ENCODE measurements at places on chromosomes 7 and 10.
A peak's percentile ranks its signal among the peaks of the same experiment; 100 is the strongest.

GRCh38 chr10:75180592-75180991 lies 30.0 kb upstream of the VDAC2 start:
- no peak for DNase-seq

DNA sequence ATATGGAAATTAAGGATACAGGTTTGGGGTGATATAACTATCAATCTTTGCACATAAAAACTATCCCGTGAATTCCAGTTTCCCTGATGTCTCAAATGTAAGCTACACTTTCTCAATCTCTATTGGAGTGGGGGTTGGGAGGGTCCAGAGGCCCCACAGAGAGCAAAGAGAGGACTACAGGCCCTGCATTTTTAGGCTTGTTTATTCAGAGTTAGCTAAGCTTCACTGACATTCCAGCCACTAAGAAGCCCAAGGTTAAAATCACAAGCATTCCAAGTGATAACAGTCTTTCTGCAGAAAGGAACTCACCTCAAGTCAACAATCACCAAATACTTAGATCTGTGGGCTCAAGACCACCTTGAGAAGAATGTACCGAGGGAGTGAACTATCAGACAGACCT lies 31.6 kb upstream of the LAMB1 start:
- DNase-seq = no peak

DNA sequence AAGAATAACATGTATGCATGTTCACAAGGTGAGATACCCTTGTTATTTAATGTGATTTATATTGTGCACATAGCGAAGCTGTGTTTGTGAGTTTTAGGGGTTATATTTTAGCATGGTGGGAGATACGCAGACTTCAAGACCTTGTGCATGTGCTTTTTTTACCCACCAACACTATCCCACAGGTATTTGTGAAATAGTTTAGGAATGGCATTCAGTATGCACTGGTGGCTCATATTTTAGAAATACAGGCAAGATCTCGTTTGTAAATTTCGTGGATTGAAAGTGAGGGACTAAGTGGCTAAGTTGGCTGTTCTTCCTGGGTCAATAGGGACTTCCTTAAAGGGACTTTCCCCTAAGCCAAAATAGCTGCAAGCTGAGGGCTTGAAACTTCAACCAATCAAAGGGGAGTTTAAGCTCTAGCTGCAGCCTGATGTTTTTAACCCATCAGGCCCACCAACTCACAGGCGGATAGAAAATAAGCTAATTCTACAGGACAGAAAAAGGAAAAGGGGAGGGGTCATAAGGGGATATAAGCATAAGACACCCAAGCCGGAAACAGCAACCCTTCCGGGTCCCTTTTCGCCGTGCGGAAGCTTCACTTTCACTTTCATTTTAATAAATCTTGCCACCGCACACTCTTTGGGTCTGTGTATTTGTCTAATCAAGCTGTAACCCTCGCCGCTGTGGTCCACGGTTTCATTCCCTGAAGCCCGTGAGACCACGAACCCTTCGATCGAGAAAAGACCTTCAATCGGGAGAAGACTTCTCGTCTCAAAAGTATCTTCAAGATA lies 291.0 kb downstream of the GPR158 start:
- DNase-seq = no peak

DNA sequence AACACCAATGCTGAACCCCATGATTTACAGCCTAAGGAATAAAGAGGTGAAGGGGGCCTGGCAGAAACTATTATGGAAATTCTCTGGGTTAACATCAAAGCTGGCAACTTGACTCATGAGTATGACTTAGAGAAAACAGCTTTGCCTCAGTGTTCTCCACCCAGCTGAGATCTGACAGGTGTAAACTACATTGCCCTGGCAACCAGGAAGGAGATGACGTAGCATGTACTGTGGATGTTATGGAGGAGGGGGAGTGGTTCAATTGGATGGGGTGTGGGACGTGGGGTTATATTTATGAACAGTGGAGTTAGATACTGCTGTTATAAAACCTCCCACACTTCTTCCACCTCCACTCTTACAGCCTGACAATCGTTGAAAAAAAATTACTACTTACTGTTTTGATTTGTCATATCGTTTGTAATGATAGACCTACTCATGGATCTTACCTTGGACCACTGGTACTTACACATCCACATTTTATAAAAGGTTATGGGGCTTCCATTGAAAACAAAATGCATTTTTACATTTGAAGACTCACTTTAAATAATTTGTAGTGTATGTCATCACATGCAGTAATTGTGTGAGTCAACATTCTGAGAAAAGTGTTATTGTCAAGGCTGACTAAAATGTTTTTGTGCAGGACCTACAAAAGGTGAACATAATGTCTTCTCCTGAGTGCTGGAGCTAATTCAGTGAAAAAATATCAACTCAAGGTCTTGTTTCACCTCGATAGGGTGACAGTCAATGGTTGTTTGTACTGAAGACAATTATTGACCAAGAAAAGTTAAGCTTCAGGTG lies 6.4 kb downstream of the OR2F1 start:
- no peak for DNase-seq

DNA sequence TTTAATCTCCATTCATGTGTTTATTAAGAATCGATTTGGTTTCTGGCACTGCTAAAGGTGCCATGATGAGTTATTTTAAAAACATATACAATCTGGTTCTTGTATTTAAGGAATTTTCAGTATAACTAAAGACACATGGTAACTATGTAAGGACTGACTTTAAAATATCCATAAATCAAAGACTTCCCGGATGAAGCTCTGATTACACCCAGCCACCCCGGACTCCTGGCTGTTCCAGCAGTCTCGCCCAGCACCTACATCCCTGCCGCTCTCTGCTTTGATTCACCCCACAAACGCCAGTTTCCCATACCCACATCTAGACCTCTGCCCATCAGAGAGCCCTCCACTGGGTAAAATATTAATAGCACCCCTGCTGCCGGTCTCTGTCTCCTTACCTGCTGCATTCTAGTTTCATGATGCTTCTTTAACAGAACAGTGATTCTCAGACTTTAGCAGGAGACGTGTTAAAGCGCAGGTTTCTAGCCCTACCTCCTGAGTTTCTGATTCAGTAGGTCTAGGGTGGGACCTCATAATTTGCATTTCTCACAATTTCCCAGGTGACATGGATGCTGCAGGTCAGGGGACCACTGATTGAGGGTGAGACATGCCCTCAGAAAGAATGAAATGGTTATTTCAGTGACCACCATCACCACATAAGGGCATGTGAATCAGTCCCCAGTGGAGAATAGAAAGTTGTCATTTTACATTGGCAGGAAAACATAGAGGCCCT lies 185.7 kb downstream of the KIAA1217 start:
- no peak for DNase-seq

DNA sequence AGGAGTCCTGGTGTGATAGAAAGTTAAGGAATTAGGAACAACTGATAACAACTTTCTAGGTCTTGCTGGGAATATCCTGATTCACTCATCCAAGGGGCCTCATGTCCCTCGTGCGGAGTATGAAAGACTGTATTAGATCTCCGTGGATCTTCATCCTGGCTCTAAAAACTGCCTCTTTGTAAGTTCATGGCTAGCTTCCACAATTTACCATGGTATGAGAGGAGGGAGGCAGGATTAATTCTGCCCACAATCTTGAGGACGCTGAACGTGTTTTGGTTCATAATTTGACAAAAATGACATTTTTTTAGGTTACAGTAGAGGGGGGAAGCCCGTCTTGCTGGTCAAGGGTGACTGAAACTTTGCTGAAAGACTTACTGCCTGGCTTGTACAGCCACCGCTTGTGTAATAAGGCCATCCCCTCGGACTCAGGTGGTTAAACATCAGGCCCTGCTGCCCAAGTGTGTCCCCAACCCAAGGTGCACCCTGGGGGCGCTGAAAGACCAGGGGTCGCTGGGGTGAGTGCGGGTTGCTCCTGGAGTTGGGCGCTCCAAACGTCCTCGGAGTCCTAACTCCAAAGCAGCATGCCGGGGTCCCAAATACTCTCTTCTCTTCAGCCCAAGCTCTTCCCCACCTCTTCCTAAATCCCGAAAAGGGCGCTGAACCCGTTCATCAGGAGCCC lies 733 bp downstream of the HIBADH start:
- peak; percentile 23 for DNase-seq

DNA sequence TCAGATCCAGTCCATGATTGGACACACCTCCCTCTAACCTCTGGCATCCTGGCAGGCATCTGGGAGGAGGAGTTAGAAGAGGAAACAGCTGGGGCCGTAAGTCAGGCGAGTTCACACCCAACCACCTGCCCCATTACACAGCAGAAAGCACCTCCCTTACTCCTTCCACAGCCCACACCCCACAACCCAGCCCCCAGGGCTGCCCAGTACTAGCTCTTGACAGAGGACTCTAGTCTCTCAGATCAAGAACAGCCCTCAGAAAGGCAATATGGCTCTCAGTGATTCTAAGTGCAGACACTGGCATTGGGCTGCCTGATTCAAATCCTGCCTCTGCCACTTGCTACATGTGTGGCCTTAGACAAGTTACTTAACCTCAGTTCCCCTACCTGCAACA lies 34.1 kb downstream of the KCNMA1 start:
- no peak for DNase-seq

GRCh38 chr10:78953113-78953798 lies 115.5 kb upstream of the ZMIZ1 start:
- no peak for DNase-seq

- DNase-seq = no peak
Observed at GRCh38 chr7:2022737-2023250, 210.0 kb downstream of the MAD1L1 start.

DNA sequence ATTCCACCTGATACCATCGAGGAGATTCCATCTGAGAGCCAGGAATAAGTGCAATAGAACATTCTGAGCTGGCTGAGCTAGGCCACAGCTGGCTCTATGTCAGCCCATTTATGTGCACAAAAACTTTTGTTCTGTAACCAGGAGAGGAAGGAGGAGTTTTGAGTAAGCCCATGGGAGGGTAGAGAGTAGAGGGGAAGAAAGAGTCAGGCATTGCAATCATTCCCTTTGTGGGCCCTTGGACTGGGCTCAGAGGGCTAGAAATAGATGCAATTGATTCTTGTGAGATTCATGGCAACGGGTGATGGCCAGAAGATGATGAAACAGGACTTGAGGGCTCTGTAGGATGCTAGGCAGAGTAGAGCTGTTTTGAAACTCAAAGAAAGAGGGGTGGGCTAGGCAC lies 104.6 kb upstream of the KIF5B start:
- DNase-seq = no peak

DNA sequence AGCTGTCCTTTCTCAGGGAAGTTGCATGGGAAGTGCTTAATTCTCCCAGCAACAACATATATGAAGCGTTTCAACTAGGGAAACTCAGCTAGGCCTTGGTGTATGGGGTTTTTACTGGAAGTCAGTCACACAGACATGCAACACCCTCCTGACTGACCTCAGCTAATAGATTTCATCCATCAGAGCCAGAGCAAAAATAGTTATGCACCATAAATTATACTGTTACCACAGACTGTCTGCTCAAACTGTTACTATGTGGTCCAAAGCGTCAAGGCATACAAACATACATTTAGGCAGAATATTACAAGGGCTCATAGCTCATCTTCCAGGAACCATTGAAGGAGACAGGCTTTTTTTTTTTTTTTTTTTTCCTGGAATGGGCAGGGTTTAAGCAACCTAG lies 417.9 kb downstream of the ANKRD7 start:
- no peak for DNase-seq

GRCh38 chr7:134120405-134120804 lies 6.7 kb upstream of the LRGUK start:
- DNase-seq = no peak

DNA sequence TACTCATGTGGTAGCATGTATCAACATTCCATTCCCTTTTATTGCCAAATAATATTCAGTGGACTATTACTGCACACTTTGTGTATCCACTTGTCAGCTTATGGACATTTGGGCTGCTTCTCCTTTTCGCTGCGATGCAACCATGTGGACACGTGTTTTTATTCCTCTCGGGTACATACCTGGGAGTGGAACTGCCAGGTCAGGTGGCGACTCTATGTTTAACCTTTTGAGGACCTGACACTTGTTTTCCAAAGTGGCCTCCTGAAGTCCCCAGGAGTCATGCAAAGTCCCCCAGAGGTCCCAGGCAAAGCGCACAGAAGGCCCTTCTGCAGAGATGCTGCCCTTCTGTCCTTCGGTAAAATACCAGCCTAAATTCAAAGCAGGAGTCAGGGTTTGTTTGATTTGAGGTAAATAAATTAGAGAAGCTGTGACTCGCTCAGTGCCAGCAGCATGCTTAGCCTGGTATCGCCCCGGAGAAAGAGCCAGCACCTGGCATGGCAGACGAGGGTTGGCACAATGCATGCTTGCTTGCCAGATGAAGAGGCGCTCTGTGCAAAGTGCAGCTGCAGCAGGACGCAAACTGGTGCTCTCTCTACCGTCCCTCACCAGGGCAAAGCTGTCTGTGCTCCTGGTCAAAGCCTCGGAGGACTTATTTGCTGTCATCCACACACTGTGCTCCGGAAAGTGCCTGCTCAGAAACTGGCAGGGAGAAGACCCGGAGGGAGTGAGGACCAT lies 37.8 kb downstream of the HIPK2 start:
- peak; percentile 77 for DNase-seq

- DNase-seq = no peak
Observed at GRCh38 chr7:16918288-16918895, 36.6 kb upstream of the AGR3 start.

GRCh38 chr10:110357252-110357780 lies 52.6 kb upstream of the SMNDC1 start:
- DNase-seq = no peak

GRCh38 chr7:818031-818699 lies 14.1 kb upstream of the SUN1 start:
- no peak for DNase-seq

- DNase-seq = no peak
Observed at GRCh38 chr10:106310596-106310995, 853.9 kb downstream of the SORCS1 start.

GRCh38 chr7:50696810-50697582 lies 85.7 kb downstream of the GRB10 start:
- no peak for DNase-seq

DNA sequence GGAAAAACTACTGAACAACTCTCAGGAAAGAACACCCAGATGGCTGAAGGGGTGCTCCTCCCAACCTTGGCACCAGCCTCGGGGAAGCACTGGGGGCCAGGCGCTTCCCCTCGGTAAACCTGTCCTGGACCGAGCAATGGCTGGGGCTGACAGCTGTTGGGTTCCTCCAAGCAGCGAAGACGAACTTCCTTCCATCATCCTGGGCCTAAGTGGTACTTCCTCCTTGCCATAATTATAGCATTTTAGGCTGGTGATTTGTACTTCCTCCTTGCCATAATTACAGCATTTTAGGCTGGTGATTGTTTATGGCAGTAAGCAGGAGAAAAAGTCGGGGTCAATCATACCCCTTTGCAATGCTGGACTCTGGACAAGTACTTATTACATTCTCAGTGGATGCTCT lies 69.3 kb downstream of the MYOF start:
- DNase-seq = no peak

- no peak for DNase-seq
Observed at GRCh38 chr10:51231754-51232153, 157.5 kb downstream of the PRKG1 start.

DNA sequence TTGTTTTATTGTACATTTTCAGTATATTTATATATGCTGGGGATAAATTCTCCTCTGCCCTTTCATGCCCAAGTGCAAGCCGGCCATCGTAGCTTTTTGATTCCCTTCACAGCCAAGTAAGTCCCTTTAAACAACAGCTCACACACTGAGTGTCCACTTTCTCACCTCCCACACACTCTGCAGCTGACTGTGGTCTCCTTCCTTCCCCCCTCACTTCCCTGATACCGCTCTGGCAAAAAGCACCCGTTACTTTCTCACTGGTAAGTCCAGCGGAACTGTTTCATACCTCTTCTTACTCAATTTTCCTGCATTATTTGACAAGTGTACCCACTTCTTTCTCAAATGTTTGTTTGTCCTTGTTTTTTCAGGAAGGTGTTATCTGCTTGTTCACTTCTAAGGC lies 35.2 kb downstream of the MGAM start:
- DNase-seq = no peak
